CD8-positive, alpha-beta memory T cell (primary cell): ENCODE measurements at places on chromosomes 11 and 22.

DNA sequence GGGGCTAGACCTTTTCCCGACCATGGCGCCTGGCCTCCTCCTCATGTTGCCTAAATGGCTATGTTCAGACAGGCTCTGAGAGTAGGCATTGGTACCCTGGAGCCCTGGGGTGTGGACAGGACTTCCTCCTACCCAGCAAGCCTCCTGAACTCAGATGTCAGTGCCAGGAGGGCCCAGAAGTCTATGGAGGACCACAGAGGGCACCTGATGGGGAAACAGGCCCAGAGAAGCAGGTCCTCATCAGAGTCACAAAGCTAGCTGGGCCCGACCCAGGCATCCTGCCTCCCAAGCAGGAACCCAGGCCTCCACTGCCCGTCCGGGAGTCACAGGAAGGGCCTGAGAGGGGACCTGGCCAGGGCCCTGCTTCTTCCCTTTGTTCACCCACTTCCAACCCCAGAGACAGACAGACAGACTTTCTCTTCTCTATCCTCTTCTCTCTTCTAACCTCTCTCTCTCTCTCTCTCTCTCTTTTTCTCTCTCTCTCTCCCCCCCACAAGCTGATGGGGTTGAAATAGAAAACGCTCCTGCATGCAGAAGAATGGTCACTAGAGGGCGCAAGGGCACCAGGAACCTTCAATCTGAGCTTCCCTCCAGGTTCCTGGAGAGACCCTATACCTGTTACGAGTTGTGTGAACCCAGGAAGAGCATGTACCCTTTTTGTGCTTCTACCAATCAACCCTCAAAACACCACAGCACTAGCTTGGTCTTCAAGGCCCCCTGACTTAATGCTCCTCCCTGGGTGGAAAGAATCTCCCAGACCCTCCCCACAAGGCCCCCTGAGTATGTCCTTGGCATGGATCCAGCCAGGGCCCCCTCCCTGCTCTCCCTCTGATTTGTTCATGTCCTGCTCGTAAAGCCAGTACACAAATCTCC lies 27.1 kb downstream of the ARAP1 start:
- peak; percentile 66 for DNase-seq

DNA sequence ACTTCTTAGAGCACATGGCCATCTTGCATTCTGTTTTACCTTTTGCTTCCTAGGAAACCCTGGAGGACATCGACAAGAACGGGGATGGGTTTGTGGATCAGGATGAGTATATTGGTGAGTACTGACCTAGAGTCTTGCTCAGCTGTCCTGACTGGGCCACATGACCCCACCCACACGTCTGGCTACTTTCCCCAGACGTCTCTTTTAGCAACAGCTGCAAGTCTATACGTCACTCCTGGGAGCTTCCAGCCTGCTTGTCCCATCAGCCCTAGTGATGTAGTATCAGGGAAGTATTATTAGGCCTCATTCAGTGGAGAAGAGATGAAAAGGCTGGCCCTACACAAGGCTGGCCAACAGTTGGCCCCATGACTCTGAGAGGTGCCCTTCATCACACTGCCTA lies 9.6 kb downstream of the RCN1 start:
- no peak for DNase-seq

- no peak for DNase-seq
Measured at GRCh38 chr22:46996595-46997310, 234.3 kb downstream of the TBC1D22A start.

- DNase-seq: no peak
Measured at GRCh38 chr11:1835671-1836010, 851 bp downstream of the SYT8 start.

- no peak for DNase-seq
Measured at GRCh38 chr11:33976495-33977199, 74.9 kb upstream of the CAPRIN1 start.

DNA sequence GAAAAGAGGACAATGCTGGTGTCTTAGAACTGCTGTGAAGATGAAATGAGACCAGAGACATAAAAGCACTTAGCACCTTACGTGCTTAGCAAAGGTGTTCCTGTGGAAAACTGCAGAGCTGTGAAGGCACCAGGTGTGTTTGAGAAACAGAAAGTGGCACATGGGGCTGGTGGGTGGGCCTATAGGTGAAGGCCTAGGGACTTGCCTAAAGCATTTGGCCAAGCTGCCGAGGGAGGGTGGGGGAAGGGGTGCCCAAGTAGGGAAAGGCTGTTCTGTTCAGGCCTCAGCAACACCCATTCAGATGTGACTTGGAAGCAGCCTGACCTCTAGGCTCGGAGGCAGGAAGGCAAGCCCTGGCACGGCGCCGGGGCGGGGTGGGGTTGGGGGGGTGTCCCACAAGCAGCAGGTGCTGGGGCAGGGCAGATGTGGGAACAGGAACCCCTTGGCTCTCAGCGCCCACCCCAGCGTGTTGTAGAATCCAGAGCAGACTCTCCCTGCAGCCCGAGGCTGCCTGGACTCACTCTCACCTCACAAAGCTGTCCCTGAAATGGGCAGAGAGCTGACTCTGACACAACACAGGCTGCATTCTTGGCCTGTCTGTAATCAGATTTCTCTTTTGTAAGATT lies 366.7 kb upstream of the NARS2 start:
- DNase-seq: no peak

- no peak for DNase-seq
Measured at GRCh38 chr11:3877364-3878257, 22.1 kb downstream of the STIM1 start.

GRCh38 chr22:17699696-17700340 lies 61.3 kb downstream of the BCL2L13 start:
- no peak for DNase-seq

- DNase-seq: no peak
Measured at GRCh38 chr11:80362563-80363340, 921.9 kb upstream of the TENM4 start.

- DNase-seq: no peak
Measured at GRCh38 chr11:132992838-132993631, 539.3 kb downstream of the OPCML start.

- DNase-seq: no peak
Measured at GRCh38 chr11:102882389-102883024, 7.7 kb upstream of the MMP12 start.

GRCh38 chr11:68996376-68997123 lies 15.8 kb upstream of the MRGPRD start:
- no peak for DNase-seq
